Head of caudate nucleus (tissue), 42 donors: ENCODE measurements at places on chromosomes 7 and 10.

- no peak for DNase-seq
These were observed 44.3 kb upstream of the ARL4A start for GRCh38 chr7:12643001-12643643.

GRCh38 chr7:99579956-99580777 is 17.9 kb upstream of the TMEM225B start:
- peak; percentile 71 for DNase-seq

DNA sequence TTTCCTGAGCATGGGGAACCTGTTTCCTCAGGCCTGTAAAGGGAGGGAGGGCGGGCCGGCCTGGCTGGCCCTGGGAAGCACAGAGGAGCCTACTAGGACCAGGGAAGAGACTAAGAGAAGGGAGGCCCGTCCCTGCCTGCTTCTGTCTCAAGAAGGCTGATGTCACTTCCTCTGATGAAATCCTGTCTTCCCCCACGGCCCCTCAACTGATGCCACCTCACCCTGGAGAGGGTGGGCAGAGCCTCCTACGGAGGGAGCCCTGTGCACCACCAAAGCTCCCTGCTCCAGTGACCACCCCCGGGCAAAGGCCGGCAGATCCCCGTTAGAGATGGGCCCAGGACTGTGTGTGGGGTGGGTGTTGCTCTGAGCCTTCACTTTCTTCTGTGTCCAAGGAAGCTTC is 1.0 kb upstream of the PILRA start:
- DNase-seq = no peak

GRCh38 chr7:94178230-94178629 is 174.1 kb upstream of the BET1 start:
- DNase-seq = no peak

DNA sequence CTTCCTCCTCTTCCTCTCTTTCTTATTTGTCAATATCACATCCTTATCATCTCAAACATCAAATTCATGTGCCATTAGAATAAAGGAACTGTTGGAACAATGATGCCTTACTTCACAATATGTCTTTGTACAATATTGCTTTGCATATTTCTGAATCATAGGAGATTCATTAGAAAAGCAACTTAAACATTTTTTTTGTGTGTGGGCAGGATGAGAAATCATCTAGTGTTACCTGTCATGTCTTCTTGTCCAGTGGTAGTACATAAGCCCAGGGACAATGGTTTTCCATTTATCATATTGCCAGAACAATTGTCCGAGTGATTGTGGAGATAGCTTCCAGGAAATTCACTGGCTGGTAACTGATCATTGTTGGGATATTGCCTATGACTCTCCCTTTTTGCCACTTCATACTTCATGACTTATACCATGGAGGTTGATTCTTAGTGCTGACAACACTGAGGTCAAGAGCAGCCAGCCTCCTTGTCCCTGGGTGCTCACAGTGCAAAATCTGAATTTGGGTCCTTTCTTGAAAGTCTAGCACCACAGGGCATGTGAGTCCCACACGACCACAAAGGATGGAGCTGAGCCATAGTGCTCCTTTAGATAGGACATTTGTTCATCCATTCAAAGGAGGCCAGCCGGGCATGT is 215.0 kb downstream of the MDFIC start:
- no peak for DNase-seq

GRCh38 chr10:100535338-100535714 is 417 bp upstream of the HIF1AN start:
- no peak for DNase-seq

- peak; percentile 5 for DNase-seq
These were observed 201.4 kb downstream of the PTEN start for GRCh38 chr10:88064608-88065382.

DNA sequence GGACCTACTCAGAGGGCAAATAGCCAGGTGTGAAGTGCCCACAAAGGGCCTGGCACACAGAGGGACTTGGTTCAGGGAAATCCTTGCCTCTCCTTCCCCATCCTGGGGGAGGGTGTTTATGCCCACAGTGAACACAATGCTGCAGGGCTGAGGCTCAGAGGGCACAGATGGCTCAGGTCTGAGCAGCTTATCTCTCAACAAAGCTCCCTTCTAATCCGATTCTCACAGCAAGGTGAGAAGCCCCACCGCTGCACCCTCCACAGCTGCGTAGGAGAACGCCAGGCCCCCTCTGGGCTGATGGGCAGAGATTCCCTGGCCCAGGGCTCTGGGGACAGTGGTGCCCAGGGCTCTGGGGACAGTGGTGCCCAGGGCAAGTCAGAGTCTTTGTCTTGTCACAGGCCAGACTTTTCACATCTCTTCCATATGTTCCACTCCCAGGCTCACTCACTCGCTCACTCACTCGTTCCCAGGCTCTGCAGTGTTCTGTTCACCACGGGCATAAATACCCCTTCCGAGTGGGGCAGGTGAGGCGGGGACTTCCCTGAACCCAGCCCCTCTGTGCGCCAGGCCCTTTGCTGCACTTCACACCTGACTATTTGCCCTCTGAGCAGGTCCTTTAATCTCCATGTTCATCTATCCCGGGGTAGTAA is 8.7 kb upstream of the CDHR1 start:
- DNase-seq = no peak

GRCh38 chr7:80640846-80641245 is 2.4 kb downstream of the CD36 start:
- no peak for DNase-seq

DNA sequence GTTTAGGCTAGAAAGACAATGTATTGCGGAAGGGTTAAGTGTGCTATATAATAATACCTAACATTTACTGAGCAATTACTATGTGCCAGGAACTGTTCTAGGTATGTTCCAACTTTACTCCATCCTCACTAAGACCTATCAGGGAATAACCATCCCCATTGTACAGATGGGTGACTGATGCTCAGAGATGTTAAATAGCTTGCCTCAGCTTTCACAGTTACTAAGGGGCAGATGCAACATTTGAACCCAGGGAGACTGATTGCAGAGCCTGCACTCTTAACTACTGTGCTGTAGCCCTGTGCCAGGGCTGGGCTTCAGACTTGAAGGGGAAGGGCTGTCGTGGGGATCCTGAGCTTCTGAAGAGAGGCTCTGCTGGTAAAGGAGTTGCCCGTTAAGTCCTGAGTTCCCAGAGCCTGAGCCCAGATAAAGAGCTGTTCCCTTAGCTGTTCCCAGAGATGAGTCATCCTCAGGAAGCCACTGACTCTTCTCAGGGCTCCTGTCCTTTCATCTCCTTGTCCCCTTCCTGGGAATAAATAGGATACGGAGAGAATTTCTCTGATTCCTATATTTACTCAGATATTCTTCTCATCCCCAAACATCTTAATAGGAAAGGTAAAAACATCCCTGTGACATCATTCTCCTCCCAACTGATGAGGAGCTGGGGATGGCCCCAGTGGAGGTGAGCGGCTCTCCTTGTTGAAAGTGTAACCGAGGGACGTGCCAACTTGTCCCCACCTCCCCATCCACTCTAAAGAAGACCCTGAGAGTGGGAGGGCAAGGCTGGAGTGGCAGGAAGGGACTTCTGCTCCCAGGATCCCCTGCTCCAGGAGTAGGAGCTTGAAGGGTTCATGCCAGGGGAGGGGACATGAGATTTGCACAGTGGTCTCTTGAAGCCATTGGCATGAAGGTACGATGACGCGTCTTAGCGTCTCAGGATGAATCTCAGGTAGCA is 28.0 kb upstream of the HABP2 start:
- DNase-seq = no peak

DNA sequence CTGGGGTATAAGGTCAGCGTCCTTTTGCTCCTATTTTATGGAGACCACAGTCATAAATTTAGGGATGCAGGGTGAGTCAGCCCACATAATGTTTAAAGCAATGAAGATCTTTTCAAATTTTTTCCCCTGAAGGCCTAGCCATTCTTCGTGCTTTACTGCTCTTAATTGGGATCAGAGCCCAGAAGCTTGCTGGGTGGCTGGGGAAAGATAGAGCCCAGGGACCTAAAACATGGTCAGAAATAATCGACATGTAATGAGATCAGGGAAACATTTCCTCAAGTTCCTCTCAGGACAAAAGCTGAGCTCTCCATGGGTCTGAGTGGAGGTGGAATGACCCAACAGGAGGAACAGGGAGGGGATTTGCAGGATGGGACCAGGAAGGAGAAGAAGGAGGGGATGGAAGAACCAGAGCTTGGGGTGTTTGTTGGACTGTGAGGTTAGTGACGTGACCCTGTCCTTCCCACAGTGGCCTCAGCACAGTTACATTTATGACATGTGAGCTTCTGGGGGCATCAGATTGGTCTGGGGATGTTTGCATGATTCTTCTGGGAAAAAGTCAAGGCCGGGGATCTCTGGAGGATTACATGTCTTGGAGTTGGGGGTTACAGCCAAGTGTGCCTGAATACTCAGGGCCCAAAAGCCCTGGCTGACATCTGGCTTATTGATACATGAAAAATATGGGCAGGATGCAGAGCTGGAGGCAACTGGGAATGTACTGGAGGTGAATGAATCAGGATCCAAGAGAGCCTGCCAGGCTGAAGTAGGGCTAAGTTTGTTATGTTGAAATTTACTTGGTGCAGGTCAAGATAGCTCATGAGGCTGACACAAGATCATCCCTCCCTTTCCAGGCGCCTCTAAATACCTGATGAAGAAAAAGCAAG is 477.9 kb downstream of the RPS24 start:
- DNase-seq = no peak

DNA sequence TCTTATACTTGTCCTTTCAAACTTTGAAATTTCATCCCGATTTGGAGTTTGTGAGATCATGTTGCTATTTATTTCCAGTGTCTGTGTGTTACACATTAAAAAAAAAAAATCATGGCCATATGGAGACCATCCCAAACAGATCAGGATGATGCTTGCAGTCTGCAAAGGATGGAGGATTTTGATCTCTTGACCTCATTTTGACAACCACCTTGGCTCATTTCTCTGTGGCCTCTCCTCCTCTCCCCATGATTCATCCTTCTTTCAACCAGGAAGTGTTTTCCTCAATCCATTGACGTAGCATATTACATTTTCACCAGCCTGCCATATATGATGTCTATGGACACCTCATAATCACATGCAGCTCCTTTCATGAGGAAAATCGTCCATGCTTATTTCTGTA is 68.9 kb upstream of the INSYN2A start:
- no peak for DNase-seq

DNA sequence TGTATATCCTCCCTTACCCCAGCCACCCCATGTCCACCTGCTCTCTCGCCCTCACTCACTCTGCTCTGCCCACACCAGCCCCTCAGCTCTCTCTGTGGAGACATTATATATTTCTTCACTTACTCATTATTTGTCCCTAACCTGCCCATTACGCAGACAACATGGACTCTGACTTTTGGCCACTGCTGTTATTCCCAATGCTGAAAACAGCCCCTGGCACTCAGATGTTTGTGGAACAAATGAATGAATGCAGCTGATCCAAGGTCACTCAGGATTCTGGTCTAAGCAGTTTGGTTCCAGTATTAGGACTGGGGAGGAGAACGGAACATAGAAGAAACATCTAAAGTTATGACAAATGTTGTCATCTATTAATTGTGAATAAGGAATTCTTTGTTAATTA is 26.7 kb downstream of the GNA12 start:
- DNase-seq = no peak

DNA sequence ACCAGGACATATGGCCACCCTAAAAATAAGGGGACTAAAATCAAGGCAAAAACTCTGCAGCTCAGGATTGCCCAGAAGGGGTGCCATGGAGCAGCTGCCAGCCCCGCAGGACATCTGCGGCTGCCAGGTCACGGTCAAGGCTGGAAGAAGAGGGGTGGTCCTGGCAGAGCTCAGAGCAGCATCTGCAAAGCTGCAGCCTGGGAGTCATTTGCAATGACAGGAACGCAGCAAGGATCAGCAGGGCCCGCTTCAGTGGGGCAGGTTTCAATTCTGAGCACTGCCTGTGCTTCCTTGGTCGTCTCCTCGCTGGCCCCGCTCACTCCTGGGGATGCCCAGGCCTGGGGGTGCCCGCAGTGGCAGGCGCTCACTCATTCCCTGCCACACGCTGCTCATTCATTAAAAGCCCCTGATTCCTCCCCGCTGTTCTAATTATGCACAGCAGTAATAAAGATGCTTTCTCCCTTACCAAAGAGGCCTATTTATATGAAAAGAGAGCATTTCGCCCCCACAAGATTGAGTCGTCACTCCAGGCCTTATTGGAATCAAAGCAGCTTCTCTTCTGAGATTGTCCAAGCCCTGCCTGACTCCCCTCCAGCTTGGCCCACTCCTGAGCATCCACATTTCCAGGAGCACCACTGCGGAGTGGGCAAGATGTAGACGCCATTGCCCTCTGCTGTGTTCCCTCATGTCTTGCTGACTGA is 4.6 kb downstream of the HSPA12A start:
- peak; percentile 68 for DNase-seq

GRCh38 chr7:98078197-98078870 is 28.3 kb upstream of the LMTK2 start:
- no peak for DNase-seq

DNA sequence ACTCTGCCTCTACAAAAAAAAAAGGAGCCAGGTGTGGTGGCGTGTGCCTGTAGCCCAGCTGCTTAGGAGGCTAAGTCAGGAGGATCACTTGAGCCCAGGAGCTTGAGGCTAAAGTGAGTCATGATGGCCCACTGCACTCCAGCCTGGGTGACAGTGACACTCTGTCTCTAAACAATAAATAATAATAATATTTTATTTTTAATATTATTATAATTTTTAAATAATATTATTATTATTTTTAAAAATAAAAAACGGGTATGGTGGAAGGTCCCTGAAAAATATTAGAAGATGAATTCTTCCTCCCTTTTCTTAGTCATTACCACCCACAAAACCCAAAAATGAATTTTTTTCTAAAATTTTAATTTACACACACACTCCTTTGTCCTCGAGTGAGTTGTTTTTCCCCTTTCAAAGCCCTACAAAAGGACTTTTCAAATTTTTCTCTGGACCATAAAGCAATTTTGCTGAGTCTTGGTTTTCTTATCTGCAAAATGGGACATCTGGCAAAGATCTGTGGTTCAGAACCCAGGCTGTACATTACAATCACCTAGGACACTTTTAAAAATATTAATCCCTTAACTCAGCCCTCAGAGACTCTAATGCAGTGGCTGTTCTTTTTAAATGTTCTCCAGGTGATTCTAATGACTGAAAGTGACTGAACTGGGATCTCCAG is 174.0 kb upstream of the NEBL start:
- DNase-seq = no peak

GRCh38 chr10:74821501-74821900 is 4.9 kb upstream of the KAT6B start:
- DNase-seq = no peak

- DNase-seq = no peak
These were observed 330.9 kb downstream of the XPNPEP1 start for GRCh38 chr10:109592391-109592790.

GRCh38 chr7:14375998-14376397 is 386.5 kb upstream of the ETV1 start:
- DNase-seq = no peak
